ENCODE measurements at places on chromosomes 2 and 18.

DNA sequence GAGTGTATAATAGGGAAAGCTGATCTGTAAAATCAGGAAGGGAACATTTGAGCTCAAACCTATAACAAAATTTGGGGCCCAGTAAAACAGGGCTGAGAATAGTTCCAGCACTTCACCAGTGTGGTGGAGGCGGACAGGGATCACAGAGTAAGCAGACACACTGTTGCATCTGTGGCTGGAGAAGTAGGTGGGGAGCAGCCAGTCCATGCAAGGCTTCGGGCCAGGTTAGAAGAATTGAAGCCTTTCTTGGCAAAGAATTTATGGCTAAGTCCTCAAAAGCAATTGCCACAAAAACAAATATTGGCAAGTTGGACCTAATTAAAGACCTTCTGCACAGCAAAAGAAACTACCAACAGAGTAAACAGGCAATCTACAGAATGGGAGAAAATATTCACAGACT is 93.8 kb upstream of the ZBTB14 start:
- DNase-seq: no peak

DNA sequence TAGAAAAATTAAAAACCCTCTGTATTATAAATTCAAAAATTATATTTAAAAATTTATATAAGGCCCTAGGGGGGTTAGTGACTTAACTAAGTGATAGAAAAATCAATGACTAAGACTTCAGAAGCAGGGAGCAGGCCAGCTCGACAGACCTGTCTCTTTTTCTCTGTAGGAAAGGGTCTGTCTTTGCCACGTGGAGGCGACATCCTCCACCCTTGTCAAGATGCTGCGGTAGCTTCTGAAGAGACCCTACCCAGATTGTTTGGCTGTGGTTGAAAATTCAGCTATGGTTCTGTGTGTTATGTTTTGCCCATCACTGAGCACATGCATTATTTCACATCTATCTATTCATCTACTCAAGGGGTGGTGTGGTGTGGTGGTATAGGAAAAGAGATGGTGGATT is 8.2 kb upstream of the SLC4A3 start:
- DNase-seq: no peak

DNA sequence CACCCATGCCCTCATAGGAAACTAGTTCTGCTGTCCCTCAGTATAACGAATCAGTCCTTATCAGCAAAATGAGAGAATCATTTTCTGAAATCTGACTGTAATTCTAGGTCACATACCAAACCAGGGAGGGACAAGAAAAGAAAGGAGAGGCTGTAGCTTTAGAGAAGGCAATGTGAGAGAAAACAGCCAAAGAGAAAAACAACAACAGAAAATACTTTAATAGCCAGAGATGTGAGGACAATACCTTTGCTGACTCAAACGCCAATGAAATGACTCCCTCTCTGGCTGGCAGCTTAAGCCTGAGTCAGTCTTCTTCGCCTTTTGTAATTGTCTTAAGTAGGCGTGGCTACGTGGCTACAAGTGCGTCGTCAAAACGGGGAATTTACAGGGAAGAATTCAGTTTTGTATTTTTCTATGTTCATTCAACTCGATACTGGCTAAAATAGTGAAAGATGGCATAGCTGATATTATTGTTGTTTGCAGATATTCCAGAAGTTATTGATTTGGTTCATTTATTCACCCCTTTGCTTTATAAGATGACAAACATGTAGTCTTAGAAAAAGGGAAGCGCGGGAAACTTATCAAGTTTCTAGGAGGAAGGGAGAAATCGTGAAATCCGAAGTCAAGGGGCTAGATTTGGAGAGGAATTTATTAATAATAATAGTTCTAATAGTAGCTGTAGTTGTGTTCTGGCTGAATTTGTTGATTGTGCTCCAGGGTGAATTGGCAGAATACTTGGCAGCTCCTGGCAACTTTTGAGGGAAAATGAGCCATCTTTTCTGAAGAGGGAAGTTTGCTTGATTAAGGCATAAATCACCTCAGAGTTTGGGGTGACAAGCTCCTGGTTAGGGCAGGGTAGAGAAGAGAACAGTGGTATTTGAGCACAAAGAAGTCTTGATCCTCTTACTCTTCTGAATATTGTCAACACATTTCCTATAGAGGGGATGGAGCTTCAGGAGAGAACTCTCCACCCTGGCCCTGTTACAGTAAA is at the start of gene IL1A:
Gene IL1A (minus strand): TSS at position 295 of the 991 bp plus-strand sequence. CDS start 723 bp downstream, outside the sequence.
- no peak for DNase-seq

- DNase-seq: no peak
These were observed 1835.5 kb upstream of the LRRTM1 start for GRCh38 chr2:82139979-82140611.

- no peak for DNase-seq
These were observed 62.1 kb downstream of the NABP1 start for GRCh38 chr2:191740016-191740419.
